ENCODE measurements at places on chromosomes 12 and 14.
A peak's percentile ranks its signal among the peaks of the same experiment; 100 is the strongest.

DNA sequence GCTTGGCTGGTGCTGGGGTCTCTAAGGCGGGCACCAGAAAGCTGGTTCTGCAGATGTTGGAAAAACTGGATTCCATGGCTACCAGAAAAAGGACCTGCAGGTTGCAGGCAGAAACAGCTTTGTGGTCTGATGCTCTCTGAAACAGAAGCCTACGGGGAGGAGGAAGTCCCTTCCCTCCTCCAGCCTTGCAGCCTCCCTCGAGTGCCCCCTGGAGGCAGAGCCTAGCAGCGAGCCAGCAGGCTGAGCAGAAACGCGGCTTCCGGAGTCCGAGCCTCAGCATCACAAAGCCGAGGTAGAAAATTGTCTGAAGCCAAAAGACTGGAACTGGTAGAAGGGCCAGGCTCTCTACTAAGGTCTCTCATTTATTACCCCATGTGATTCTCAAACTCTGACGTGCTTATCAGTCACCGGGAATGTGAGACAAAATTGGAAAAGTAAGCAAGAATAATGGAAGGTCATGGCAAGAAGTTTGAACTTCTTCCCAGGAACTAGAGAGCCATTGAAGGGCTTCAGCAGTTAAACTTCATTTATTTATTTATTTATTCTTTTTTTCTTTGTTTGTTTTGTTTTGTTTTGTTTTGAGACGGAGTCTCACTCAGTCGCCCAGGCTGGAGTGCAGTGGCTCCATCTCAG lies 82.2 kb upstream of the CPSF6 start:
- peak; percentile 34 for DNase-seq

GRCh38 chr14:65210118-65210821 lies 108.0 kb upstream of the MAX start:
- no peak for DNase-seq

DNA sequence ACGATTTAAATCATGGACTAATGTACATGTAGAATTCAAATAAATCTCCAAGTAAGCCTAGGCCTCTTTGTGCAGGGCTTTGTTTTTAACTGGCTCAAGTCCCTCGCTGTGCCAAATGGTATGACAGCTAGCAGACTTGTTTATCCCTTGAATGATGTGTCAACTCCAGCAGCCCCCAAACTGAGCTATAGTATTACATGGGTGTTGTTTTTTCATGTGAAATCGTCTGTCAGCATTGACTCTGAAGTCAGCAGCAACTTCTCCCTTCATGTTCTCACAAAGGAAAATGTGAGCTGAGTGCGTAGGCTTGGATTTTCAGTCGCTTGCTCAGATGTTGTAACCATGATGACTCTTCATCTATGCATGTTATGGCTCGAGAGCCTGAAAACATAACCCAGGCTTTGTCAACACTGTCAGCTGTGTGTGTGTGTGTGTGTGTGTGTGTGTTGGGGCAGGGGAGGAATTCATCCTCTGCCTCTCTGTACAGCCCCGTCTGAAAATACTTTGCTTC lies 73.3 kb downstream of the PTHLH start:
- no peak for DNase-seq

DNA sequence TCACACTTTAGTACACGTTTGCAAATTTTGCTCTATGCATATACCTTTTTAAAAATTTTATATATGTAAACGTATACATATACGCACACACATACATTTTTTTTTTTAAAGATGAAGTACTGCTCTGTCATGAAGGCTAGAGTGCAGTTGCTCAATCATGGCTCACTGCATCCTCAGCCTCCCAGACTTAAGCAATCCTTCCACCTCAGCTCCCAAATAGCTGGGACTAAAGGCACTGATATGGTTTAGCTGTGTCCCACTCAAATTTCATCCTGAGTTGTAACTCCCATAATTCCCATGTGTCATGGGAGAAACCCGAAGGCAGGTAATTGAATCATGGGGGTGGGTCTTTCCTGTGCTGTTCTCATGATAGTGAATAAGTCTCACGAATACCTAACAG lies 220.8 kb upstream of the CAND1 start:
- DNase-seq = no peak

GRCh38 chr12:124904306-124905098 lies 9.9 kb downstream of the UBC start:
- no peak for DNase-seq

GRCh38 chr14:49545716-49546115 lies 40.5 kb downstream of the RPS29 start:
- no peak for DNase-seq

DNA sequence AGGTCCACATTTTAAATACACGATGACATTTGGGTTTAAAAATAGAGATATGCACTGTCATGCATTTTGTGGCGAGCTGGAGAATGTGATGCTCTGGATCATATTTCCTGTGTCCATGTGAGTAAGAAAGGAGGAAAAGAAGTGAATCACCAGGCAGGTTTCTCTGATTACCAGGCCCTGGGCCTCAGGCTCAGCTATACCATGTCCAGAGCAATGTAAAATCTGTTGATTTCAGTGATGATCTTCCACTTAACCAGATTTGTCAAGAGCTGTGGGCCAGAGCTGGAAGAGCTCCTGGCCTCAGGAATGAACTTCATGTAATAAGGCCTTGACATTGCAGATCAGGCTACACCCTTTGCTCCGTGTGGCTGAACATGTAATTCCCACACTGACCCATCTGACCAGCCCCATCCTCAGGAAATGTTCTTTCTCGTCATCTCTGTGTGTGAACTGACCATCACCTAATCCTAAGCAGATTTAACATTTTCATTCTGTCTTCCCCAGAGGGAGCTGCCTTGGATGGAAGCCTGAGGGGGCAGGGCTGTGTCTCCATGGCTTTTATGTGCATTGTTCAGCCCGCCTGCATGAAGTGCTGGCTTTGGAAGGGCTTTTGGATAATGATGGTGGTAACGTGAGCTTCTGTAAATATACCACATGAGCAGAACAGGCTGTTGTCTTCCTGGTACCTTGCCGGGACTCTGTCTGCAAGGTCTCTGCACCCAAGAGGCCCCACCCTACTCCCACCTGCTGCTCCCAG lies 54.5 kb downstream of the CRACR2A start:
- no peak for DNase-seq

DNA sequence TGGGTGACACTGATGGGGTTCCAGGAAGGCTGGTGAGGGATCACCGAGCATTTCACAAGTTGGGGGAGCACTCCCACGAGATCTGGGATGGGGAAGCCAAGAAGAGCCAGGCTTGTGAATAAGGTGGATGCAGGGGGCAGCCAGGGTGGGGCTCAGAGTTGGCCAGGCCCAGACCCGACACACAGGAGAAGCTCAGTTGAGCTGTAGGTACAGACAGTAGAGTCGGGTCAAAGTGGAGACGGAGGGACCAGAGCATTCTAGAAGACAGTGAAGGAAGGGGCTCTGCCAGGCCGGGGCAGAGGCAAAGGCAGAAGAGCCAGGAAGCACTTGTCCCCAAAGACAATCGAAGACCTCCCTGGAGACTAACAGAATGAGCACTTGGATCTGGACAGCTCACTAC lies 70.9 kb upstream of the BCL11B start:
- no peak for DNase-seq

Measured in D721Med (cell line).